ENCODE measurements at places on chromosomes 12 and 14.

DNA sequence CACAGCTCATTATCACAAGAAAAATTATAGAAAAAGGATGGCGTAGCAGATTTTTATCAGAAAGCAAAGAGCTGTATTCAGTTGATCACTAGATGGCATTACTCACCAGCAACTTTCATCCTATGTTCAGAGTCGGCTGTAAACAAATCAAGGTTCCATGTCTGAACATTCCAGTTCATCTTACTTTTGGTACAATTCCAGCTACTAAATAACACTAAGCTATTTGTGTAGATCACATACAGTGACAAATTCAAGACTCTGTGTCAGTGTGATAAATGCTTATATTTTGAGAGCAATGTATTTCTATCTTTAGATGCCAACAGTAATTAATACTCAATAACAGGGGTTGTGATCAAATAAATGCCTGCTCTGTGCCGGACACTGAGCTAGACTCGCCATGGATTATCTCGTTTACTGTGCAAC is 30.1 kb downstream of the NRDE2 start:
- DNase-seq: no peak

GRCh38 chr14:68373124-68373646 is 419.7 kb downstream of the ZFP36L1 start:
- no peak for DNase-seq

GRCh38 chr14:77549451-77549850 is 50.8 kb upstream of the ISM2 start:
- no peak for DNase-seq

DNA sequence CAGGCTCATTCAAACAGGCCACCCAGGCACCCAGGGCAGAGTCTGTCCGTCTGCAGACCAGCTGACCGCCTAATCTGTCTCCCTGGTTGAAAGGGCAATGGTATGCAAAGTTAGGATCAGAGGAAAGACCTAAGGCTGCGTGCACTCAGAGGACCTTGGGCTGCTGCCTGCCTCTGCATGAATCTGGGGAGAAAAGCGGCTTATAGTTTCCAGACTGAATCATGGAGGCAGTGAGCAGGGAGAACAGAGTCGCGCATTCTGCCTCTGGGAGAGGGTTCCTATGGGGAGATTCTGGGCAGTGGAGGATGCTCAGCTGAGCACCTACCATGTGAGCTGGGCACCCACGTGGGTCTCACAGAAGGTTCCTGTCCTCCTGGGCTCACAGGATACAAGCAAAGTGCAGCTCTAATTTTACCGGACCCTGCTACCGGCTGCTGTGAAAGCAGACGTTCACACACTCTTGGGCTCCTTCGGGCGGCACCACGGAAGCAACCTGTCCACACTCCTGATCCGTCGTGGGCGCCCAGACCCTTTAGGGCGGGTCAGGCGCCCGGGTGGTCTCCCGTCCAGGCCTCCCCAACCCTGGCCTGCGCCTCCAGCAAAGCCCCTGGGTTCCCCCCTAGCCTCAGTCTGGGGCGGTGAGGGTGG is 772 bp downstream of the SCARB1 start:
- DNase-seq: no peak

DNA sequence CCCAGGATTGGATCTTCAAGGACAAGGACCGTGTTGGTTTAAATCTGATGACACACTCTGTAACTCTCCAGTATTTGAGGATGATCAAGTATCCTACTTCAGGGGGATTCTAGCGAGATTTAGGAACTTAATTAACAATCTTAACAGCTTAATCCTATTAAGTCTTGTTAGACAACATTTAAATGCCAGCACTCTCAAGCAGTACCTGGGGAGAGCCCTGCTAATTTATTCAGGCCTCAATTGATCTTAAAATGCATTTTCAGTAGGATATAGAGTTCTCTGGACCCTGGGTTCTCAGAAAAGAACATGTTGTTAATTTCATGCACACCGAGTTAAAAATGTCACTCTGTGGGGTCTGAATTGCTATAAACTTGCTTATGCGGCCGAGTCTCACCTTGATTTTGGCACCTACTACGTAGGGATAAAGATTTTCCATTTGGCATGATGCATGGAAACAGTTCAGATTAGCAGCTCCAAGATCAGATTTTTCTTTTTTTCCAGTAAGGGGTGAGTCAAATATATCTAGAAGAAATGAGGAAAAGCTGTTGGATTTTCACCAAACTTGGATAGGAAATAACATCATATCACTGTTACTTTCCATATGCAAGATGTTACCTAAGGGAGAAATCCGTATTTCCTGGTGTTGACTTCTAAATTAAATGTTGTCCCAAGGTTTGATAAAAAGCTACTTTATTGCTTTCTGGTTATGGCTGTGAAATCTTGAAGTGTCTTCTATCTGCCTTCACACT is 76.1 kb downstream of the SLC24A4 start:
- DNase-seq: no peak

GRCh38 chr14:63996016-63996415 is 143.2 kb downstream of the SYNE2 start:
- no peak for DNase-seq

DNA sequence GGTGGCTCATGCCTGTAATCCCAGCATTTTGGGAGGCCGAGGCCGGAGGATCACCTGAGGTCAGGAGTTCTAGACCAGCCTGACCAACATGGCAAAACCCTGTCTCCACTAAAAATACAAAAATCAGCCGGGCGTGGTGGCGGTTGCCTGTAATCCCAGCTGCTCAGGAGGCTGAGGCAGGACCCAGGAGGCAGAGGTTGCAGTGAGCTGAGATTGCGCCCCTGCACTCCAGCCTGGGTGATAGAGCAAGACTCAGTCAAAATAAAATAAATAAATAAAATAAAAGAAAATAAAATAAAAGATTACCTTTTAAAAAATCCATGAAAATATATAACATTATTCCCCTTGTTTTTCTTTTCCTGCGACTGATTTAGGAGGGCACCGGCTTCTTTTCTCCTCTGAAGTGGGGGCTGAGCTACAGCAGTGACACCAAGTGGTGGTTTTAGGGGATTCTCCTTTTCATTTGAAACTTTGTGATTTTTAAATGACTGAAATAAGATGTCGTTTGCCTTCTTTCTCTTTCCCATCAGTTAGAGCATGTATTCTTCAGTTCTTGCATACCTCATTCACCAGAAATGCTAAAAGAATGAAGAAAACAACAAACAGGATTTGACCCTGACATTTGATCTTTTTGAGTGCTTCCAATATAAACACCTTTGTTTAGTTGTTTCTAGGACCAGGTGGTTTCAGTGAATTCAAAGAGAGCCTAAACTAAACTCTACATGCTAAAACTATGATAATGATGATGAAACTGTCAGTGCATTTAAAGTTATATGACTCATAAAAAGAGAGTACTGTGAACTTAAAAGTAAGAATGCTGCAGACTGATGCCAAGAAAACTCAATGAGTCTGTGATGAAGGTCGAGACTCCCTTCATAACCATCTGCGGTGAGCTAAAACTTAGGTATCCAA is 22.6 kb upstream of the PKP2 start:
- no peak for DNase-seq

DNA sequence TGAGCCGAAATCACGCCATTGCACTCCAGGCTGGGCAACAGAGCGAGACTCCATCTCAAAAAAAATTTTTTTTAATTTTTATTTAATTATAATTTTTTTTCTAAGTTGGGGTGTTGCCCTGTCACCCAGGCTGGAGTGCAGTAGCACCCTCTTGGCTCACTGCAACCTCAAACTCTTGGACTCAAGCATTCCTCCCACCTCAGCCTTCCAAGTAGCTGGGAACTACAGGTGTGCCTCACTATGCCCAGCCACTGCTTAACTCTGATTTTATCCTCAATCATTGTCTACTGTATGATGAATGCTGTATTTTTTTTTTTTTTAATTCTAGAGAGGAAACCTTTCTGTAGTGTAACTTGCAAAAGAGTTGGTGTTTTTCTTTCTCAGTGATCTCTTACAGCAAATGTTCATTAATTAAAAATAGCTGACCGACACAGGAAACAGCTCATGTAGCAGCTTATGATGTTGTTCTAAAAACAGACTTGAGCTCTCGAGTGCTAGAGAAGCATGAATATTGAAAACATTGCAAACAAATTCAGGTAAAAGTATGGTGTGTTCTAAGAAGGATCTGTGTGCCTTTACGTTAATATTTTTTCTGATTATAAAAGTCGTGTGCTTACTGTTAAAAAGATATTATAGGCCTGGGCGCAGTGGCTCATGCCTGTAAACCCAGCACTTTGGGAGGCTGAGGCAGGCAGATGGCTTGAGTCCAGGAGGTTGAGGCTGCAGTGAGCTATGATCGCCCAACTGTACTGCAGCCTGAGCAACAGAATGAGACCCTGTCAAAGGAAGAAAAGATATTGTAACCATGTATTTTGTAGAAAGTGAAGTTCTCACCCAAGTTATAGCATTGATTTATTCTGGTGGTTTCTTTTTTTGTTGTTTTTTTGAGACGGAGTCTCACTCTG is 68.9 kb downstream of the FGD4 start:
- DNase-seq: no peak

- no peak for DNase-seq
Observed at GRCh38 chr12:57101892-57102695, 9.1 kb downstream of the STAT6 start.

- DNase-seq: no peak
Observed at GRCh38 chr14:75697386-75697785, 36.3 kb downstream of the TTLL5 start.

- no peak for DNase-seq
Observed at GRCh38 chr12:98446060-98446459, 69.3 kb upstream of the TMPO start.

DNA sequence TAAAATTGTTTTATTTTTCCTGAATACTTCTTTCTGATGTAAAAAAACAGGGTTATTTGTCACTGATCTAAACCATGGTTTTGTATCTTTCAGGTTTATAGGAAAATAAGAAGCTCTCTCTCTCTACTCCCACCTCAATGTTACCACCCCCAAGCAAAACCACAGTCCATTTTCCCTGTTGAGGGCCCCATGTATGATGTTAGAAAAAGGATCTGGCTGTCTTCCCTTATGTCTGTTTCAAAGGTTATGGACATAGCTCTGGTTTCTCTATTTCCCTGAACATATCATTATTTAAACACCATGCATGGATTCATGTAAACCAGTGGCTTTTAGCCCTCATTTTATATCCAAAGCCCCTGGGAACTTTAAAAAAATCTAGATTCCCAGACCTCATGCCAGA is 649.0 kb upstream of the TBX3 start:
- no peak for DNase-seq

DNA sequence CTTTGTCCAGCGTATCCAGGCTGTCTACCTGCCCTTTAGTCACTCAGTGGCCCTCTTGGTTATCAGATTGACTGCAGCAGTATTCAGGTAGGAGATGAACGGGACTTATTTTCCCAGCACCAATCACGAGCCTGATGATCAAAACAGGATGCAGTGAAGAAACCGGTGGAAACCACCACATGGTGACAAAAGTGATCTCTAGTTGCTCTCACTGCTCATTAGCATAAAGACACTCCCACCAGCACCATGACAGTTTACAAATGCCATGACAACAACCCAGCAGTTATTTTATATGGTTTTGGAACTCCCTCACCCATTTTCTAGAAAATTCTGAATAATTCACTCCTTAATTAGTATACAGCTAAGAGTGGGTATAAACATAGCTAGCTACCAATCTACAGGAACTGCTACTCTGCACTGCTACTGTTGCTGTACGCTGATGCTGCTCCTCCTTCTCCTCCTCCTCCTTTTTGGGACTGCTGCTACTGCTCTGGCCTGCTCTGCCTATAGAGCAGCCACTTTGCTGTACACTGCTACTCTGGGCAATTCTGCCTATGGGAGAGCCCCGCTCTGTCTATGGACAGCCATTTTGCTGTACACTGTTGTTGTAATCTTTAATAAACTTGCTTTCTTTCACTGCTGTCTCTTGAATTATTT is 142.5 kb upstream of the SSTR1 start:
- DNase-seq: peak; percentile 3
